Karpas-422 (cell line): ENCODE measurements at places on chromosomes 5 and 9.

DNA sequence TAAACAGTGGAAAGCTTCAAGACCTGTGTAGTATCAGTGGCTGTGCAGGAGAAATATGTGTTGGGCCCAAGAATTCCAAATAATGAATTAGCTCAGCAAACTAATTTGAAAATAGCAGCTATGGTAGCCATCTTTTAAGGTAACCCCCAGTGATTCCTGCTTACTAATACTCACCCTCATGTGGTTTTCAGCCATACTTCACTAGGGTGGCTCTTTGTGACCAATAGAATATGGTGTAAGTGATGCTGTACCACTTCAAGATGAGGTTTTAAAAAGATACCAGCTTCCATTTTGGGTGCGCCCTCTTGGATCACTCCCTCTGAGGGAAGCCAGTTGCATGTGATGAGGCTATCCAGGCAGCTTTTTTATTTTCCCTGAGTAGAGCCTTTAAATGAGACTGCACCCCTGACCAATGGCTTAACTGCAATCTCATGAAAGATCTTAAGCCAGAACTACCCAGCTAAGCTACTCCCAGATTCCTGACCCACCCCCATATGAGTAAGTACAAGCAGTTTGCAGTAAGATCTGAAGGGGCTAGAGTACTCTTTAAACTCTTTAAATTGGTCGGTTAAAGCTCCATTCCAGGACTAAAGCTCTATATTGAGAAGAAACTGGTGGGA, 58.3 kb downstream of the UHRF2 start:
- DNase-seq = no peak

DNA sequence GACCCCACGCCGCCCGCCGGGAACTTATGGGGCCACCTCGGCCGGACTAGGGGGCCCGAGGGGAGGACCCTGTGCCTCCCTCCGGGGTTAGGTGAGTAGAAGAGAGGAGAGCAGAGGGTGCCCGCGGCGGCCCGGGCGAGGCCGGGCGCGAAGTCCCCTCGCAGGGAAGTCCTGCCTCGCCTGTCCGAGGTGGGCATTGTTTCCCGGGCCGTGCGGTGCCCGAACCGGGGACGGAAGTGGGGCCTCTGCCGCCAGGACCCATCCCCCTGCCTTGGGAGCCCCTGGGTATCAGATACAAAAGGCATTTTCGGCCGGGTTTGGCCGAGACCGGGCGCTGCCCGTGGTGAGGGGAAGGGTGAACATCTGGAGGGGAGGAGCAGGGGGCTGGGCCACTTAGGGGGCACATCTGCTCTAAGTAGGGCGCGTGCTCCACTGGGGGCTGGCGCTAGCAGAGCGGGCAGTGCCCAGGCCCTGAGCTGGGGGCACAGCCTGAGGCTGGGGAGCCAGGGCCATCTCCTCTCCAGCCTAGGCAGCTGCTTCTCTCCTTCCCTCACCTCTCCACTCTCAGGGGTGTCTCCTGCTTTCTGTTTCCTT, 48.2 kb downstream of the DAB2IP start:
- no peak for DNase-seq

DNA sequence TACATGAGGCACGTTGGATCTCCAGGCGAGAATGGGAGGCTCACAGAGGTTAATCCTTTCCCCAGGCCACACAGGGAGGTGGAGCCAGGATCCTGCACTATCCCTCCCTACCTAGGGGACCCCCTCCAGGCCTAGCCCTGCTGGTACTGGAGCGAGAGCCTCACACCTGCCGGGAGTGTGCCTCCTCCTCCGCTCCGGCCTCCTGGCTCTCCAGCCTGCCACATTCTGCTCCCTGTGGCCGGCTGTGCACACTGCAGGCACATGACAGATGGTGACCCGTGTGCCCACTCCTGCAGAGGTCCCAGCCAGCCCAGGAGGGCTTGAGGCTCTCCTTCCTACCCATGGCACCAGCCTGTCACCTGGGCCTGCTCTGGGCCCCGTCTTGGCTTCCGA, 93.4 kb downstream of the RXRA start:
- DNase-seq = peak; percentile 74

GRCh38 chr9:107394264-107394663, 95.3 kb downstream of the KLF4 start:
- DNase-seq = no peak

DNA sequence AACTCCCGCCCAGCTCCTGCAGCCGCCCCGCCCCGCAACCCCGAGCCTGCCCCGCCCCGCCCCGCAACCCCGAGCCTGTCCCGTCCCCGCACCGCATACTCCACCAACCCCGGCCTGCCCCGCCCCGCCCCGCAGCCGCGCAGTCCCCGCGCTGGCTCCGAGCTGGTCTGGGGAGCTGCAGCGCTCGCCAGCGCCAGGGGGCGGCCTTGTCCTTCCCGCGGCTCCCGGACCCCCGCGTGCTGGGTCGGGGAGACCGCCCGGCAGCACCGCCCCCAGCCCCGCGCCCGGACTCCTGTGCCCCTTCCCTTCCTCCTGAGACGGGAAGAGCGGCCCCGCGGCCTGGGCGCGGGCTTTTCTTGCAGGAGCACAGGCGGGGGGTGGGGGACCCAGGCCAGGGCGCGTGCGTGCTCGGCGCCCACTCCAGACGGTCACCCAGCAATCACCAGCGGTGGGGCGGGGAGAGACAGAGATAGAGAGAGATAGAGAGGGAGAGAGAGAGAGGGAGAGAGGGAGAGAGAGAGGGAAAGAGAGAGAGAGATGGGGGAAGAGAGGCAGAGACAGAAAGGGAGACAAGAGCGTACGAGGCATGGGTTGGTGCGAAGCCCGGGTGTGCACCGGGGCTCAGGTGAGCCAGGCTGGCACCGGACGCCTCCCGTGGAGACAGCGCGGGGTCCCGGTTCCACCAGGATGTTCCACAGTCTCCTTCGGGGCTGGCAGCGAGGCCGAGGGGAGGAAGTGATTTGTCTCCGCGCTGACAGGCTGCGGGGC, 14.7 kb upstream of the TMEM250 start:
- DNase-seq = no peak

GRCh38 chr5:175897285-175897684, 25.9 kb downstream of the CPLX2 start:
- no peak for DNase-seq

GRCh38 chr5:35820735-35821134, 36.0 kb upstream of the IL7R start:
- DNase-seq = no peak

- DNase-seq = no peak
These were observed 46.5 kb downstream of the STOM start for GRCh38 chr9:121323449-121324151.

- DNase-seq = no peak
These were observed 1622.5 kb downstream of the MAT2B start for GRCh38 chr5:165127941-165128340.
